Sigmoid colon (tissue), 7 donors: ENCODE measurements at places on chromosomes 13 and 19. TPM values are rescaled to one million over a fixed set of nuclear protein-coding genes. Genes with fewer than 3 reads are reported as not detected.

Gene PSG11
- not detected for total RNA-seq

Gene GRIN2D
- total RNA-seq, result 0.16 TPM

Gene SCN1B
- 10.0 TPM for total RNA-seq

Gene LILRA5
- total RNA-seq, result not detected

Gene LILRA1
- total RNA-seq, result 1.1 TPM

Gene PSG3
- total RNA-seq, result not detected

Gene LRRC8E
- total RNA-seq, result not detected

Gene TEX26
- not detected for total RNA-seq

Gene KL
- 3.8 TPM for total RNA-seq

Gene FXYD7
- total RNA-seq, result not detected

DNA sequence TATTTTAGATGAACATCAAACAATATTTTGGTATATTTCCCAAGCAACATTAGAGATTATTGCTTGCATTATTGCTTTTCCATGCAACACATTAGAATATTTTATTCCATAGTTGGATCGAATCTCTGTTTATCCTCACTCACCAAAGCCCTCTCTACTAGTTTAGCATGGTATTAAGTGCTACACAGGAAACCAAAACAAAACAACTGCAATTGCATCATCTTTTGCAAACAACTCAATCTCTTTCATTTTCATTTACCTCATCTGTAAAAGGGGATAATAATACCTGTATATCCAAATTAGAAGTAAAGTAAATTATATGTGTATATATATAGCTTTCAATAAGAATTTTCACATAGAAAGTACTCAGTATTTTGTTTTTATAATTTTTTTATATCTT is 147.8 kb upstream of the PCDH9 start:
- H3K27ac ChIP-seq, result no peak overlapping the region
- H3K27me3 ChIP-seq, result no peaks in the 10 kb centered on the region
- H3K4me1 ChIP-seq, result no peaks in the 10 kb centered on the region
- no peak overlapping the region for H3K4me3 ChIP-seq

DNA sequence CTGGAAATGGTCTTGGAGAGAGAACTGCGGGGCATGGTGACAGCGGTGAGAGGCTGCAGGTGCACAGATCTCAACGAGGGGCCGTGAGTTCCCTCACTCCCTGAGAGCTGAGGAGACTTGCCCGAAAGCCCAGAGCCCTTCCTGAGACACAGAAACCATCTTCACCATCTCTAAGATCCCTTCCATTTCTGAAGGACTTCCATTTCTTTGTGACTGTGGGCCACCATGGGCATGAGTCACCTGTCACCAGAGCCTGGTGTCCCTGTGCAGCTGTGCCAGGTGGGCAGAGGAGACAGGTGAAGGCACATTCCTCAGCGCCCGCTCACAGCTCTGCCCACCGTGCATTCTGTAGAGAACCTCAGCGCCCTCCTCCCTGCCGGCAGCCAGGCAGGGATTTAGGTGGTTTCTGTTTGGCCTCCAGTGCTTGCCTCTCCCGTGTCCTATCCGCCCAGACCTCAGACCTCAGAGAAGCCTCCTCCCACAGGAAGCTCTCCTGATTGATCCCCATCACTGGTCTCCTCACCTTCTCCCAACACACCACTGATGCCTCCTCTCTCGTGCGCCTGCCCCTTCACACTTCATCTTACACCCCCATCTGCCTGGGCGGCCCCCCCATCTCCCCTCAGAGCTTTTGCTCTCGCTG is 24.2 kb downstream of the SH3GL1 start:
- no peak for DNase-seq
- H3K4me1 ChIP-seq, result no peaks in the 10 kb centered on the region
- H3K27me3 ChIP-seq, result no peaks in the 10 kb centered on the region
- H3K27ac ChIP-seq, result peak overlapping the region; percentile 83
- H3K36me3 ChIP-seq, result no peaks in the 10 kb centered on the region
- no peak overlapping the region for H3K4me3 ChIP-seq

DNA sequence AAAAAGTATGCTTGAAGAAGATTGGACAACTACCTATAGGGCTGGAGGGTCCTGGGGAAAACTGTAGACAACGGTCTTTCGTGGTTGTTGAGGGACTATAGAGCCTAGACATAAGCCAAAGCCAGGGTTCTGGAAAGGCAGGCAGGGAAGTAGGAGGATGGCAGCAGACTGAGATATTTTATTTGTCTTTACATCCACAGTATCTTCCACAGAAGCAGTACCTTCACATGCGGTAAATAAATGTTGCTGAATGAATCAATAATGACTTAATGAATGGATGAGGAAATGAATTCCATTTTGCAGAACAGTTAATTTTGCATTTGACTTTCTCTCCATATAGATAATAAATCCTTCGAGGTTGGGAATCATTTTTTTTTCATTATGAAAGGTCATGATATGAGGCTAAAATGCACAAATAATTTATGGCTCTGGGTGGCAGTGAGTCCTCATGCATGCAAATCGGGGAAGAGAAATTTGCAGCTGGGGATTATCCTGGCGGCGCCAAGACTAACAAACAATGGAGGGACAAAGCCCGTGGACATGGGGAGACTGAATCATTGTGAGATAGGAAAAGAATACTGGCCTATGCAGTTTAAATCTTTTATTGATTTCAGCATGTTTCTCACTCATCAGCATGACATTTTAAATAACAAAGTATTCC is 102.0 kb downstream of the ERCC5 start:
- H3K27me3 ChIP-seq, result no peaks in the 10 kb centered on the region
- H3K4me1 ChIP-seq, result no peaks in the 10 kb centered on the region
- DNase-seq, result no peak
- no peak overlapping the region for H3K27ac ChIP-seq

DNA sequence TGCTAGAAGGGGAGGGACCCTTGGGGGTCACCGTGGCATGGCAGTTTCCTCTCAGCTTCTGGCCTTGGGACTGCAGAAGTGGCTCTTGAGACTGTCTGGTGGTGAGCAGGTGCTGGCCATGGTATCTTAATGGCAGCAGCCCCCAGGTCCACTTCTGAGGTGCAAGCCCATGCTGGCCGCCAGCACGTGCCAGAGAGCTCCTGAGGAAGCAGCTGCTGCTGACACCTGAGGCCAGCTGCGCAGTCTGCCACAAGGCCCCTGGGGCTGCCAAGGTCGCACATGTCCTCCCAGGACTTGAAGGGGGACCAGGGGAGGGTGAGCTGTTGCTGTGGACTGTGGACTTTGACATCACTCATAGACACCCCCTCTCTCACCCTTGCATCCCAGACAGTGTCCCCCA is 48.0 kb downstream of the NFIX start:
- no peak for DNase-seq
- H3K4me3 ChIP-seq, result no peak overlapping the region
- H3K4me1 ChIP-seq, result peaks cover 92% of the 10 kb centered on the region
- no peaks in the 10 kb centered on the region for H3K36me3 ChIP-seq
- no peaks in the 10 kb centered on the region for H3K27me3 ChIP-seq
- H3K27ac ChIP-seq, result peak overlapping the region; percentile 6

DNA sequence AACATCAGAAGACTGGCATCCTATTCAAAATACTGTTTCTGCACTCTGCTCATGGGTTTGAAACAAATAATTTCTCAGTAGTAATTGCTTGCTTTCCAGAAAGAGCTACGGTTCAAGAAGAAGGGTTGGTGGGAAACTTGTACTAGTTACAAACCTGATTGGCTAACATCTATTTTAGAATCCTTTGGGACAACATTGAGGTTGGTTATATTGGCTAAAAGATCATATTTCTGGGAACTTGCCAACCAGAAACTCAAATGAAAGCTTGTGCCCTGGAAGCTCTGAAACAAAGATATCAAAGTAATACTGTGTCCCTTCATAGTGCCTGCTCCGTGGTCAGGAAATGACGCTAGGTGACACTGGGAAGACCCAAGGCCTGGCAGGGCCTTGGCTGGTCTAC is 141.7 kb downstream of the LACC1 start:
- H3K4me1 ChIP-seq, result no peaks in the 10 kb centered on the region
- H3K4me3 ChIP-seq, result no peak overlapping the region
- DNase-seq, result no peak
- H3K27me3 ChIP-seq, result no peaks in the 10 kb centered on the region

GRCh38 chr19:5775668-5776309 is 8.8 kb downstream of the PRR22 start:
- no peaks in the 10 kb centered on the region for H3K4me1 ChIP-seq
- DNase-seq, result no peak
- no peak overlapping the region for H3K27ac ChIP-seq
- H3K36me3 ChIP-seq, result no peaks in the 10 kb centered on the region
- no peaks in the 10 kb centered on the region for H3K27me3 ChIP-seq

DNA sequence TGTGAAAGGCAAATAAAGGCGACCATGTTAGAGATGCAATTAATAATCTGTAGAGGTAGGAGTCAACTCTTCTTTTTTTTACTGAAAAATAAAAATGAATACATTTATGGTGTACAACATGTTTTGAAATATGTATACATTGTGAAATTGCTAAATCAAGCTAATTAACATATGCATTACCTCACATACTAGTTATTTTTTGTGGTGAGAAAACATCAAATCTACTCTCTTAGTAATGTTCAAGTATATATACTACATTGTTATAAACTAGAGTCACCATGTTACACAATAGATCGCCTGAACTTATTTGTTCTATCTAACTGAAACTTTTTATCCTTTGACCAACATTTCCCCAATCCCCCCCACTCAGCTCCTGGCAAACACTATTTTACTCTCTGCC is 143.2 kb downstream of the POU4F1 start:
- H3K4me3 ChIP-seq, result no peak overlapping the region
- H3K27ac ChIP-seq, result no peak overlapping the region

- H3K4me3 ChIP-seq, result no peak overlapping the region
- no peaks in the 10 kb centered on the region for H3K4me1 ChIP-seq
- no peak overlapping the region for H3K27ac ChIP-seq
- no peaks in the 10 kb centered on the region for H3K27me3 ChIP-seq
- H3K36me3 ChIP-seq, result no peaks in the 10 kb centered on the region
- DNase-seq, result no peak
Measured at GRCh38 chr19:14505488-14506239, 9.7 kb upstream of the GIPC1 start.

- peaks cover 79% of the 10 kb centered on the region for H3K4me1 ChIP-seq
- no peak overlapping the region for H3K4me3 ChIP-seq
- H3K27me3 ChIP-seq, result no peaks in the 10 kb centered on the region
- H3K36me3 ChIP-seq, result no peaks in the 10 kb centered on the region
- H3K27ac ChIP-seq, result peak overlapping the region; percentile 59
Measured at GRCh38 chr13:97122381-97122996, 99.6 kb upstream of the MBNL2 start.

DNA sequence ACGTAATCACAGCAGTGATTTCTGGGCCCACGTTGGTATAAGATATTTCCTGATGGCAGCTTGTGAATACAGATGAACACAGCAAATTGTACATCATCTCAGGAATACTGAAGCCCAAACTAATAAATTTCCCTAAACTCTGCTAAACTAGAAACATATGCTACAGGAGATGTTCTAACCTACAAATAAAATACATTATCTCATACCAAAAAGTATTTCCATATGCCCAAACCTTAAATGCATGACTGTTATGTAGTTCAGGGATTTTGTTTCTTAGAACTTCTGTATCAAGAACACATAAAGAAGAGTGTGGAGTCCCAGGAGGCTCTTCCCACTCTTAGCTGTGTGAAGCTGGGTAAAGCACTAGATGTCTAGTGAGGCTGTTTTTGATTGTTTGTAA is 138.4 kb downstream of the RFC3 start:
- H3K36me3 ChIP-seq, result no peaks in the 10 kb centered on the region
- no peak overlapping the region for H3K27ac ChIP-seq
- no peak for DNase-seq

GRCh38 chr19:3985643-3986259 is 488 bp upstream of the EEF2 start:
- H3K36me3 ChIP-seq, result peaks cover 35% of the 10 kb centered on the region
- peak overlapping the region; percentile 86 for H3K4me3 ChIP-seq
- H3K4me1 ChIP-seq, result peaks cover 51% of the 10 kb centered on the region
- H3K27ac ChIP-seq, result peak overlapping the region; percentile 92
- no peak for DNase-seq
- no peaks in the 10 kb centered on the region for H3K27me3 ChIP-seq

GRCh38 chr19:36488846-36489117 is 579 bp downstream of the ZNF566 start:
- H3K4me1 ChIP-seq, result peaks cover 15% of the 10 kb centered on the region
- no peak for DNase-seq
- peak overlapping the region; percentile 94 for H3K27ac ChIP-seq
- H3K36me3 ChIP-seq, result no peaks in the 10 kb centered on the region
- no peaks in the 10 kb centered on the region for H3K27me3 ChIP-seq

GRCh38 chr19:53818756-53819155 is 5.4 kb downstream of the NLRP12 start:
- H3K27ac ChIP-seq, result no peak overlapping the region
- no peak for DNase-seq
- H3K36me3 ChIP-seq, result no peaks in the 10 kb centered on the region
- H3K4me1 ChIP-seq, result no peaks in the 10 kb centered on the region
- no peak overlapping the region for H3K4me3 ChIP-seq

GRCh38 chr19:4748589-4748988 is 24.9 kb upstream of the DPP9 start:
- no peaks in the 10 kb centered on the region for H3K27me3 ChIP-seq
- H3K4me3 ChIP-seq, result no peak overlapping the region
- H3K36me3 ChIP-seq, result no peaks in the 10 kb centered on the region
- DNase-seq, result no peak
- H3K27ac ChIP-seq, result no peak overlapping the region
- H3K4me1 ChIP-seq, result no peaks in the 10 kb centered on the region

DNA sequence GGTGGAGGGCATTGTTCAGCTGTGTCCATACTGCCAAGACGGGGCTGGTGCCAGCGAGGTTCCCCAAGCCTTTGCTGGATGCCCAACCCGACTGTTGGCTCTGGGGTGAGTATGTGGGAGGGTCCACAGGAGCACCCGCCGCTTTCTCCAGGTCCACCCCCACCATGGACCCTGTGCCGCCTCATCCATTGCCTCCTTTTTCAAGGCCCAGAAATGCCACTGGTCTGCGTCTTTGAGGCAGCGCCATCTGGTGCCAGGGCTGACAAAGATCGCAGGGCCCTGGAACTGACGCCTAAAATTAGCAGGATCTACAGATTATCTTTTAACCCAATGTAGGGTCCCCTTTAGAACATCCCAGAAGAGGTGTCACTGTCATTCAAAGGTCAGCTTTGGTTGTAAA is 34.6 kb downstream of the NFIX start:
- no peaks in the 10 kb centered on the region for H3K36me3 ChIP-seq
- H3K27ac ChIP-seq, result peak overlapping the region; percentile 20
- DNase-seq, result peak; percentile 73
- H3K27me3 ChIP-seq, result no peaks in the 10 kb centered on the region
- H3K4me1 ChIP-seq, result peaks cover 100% of the 10 kb centered on the region

DNA sequence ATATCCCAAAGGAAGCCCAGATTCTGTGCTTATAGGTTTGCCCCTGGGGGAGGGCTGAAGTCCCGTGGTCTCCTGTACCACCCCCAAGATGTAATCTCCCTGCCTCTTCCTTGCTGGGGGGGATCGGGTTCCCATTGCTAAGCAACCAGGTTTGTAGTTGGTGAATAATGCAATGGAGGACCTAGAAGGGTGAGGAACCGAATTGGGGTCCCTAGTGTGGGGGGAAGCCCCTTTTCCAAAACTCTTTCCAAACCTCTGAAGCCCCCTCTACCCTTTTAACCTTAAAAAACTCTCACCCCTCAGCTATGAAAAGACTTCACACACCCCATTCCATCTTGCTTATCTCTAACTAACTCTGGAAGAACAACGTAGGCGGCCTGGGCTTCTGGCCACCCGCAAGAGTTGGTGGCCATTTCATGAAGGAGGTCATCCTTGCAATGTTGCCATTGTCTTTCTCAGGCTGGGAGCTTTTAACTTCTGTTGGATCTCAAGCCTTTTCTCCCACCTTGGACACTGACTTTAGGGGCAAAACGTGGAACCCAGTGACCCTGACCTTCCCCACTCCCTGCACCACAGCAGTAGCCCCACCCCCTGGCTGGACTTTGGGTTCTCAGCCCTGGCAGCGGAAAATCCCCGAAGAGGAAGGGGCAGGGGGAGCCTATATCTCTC is 661 bp downstream of the PALM3 start:
- no peak overlapping the region for H3K4me3 ChIP-seq
- peaks cover 14% of the 10 kb centered on the region for H3K27me3 ChIP-seq
- no peak overlapping the region for H3K27ac ChIP-seq
- H3K36me3 ChIP-seq, result no peaks in the 10 kb centered on the region
